Testis (tissue), 5 donors: ENCODE measurements at places on chromosomes 2 and 18. TPM values are rescaled to one million over a fixed set of nuclear protein-coding genes. Genes with fewer than 3 reads are reported as not detected.

- DNase-seq, result no peak
Measured at GRCh38 chr2:127829845-127830246, 18.9 kb upstream of the WDR33 start.

- no peak for DNase-seq
Measured at GRCh38 chr2:179951680-179952079, 55.4 kb downstream of the CWC22 start.

Gene EFR3B
- 3.7 TPM for total RNA-seq

DNA sequence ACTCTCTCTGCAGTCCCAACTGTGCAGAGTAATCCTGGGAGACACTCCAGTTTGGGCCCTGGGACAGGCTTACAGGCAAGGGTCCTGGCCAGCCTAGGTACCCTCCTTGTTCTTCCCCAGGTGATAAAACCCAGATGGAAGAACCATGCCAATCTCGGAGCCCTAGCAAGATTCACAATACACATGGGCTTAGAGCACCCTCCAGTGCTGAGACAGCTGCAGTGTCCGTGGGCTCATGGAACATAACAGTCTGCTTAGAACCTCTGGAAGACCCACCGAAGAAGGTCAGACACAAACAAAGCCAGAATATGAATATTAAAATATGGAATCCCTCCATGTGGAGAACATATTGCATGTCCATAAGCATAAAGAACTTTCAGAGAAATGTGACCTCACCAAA is 568.1 kb downstream of the KCNJ3 start:
- DNase-seq, result no peak

DNA sequence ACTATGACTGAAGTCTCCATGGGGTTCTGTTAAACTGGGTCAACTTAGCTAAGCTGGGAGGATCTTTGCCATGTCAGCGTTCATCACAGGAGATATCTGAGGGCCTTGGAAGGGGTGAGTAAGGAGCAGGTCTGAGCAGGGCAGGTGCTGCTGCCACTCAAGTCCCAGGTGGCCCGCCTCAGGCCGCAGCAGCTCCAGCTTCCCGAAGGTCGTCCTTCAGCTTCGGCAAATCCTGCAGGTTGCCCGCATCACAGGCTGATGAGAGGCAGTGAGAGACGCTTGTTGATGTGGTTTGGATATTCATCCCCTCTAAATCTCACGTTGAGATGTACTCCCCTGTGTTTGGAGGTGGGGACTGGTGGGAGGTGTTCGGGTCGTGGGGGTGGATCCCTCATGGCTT is 166.6 kb downstream of the VAPA start:
- no peak for DNase-seq

Gene AKAIN1
- total RNA-seq, result not detected

GRCh38 chr2:206192157-206192556 is 32.5 kb downstream of the EEF1B2 start:
- no peak for DNase-seq

Gene COBLL1
- 17.3 TPM for total RNA-seq

Gene TCF4
- total RNA-seq, result 110 TPM

DNA sequence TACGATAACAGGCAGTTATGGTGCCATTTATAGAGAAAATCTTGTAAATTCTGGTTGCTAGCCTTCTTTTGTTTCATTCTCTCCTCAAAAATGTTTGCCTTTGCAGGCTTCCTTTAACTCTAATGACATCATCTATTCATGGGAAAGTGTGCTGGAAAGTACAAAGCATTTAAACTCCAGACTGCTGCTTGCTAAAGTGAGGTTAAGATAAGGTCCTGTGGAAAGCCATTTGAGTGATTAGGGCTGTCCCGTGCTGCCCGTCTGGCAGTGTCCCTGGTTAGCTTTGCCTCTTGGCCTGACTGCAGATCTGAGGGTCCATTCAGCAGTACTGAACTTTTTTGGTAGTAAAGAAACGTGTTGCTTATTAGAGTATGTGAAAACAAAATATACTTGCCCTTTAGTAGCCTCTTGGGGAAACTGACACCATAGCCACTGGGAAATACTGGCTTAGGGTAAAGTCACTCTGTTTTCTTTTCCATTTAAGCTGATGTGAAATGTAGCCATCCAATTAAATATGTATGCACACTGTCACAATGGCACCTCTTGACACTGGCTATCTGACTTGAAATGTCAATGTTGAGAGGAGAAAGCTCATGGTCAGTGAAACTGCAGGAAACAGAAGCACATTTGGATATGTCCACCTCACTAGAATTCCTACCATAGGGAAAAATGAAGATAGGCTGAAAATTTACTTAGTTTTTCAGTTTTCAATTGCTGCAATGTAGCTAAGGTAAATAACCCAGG is 321.5 kb downstream of the SLC8A1 start:
- no peak for DNase-seq

DNA sequence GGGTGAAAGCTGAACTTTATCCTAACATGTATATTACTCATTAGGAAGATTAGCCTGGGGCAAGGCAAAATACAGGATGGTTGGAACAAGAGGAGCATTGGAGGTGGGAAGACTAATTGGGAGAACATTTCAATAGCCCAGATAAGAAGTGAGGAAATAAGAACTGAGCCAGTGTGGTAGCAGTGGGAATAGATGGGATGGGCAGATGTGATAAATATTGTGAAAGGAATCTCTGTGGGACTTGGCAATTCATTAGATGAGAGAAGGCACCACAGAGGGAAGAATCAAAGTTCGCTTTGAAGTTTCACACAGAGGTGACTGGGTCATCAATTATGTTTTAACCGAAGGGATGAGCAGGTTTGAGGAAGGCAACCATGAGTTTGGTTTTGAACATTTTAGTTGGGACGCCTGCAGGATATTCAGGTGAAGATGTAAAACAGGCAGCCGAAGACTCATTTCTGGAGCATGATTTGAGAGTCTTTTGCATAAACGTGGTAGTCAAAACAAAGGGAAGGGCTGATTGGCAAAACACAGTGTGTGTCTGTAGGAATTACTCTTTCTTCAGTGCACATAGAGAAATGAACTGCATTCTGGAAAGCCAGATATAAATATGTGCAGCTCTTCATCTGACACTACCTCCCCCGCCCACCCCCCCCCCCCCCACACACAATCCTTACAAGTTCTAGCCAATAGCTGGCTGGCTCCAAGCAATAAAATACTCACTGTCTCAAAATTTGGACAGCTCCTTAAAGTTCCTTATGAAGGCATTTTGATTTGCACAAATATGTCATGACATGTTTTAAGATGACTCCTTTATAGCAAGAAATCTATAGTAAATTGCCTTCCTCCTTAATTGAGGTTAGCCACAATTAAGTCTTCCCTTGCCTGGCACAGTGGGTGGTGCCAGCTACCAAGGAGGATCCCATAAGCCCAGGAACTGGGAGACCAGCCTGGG is 1.9 kb upstream of the SLC1A4 start:
- no peak for DNase-seq

Gene CCDC178
- 10.2 TPM for total RNA-seq

GRCh38 chr2:194745557-194746146 is 911.4 kb upstream of the SLC39A10 start:
- DNase-seq, result no peak

DNA sequence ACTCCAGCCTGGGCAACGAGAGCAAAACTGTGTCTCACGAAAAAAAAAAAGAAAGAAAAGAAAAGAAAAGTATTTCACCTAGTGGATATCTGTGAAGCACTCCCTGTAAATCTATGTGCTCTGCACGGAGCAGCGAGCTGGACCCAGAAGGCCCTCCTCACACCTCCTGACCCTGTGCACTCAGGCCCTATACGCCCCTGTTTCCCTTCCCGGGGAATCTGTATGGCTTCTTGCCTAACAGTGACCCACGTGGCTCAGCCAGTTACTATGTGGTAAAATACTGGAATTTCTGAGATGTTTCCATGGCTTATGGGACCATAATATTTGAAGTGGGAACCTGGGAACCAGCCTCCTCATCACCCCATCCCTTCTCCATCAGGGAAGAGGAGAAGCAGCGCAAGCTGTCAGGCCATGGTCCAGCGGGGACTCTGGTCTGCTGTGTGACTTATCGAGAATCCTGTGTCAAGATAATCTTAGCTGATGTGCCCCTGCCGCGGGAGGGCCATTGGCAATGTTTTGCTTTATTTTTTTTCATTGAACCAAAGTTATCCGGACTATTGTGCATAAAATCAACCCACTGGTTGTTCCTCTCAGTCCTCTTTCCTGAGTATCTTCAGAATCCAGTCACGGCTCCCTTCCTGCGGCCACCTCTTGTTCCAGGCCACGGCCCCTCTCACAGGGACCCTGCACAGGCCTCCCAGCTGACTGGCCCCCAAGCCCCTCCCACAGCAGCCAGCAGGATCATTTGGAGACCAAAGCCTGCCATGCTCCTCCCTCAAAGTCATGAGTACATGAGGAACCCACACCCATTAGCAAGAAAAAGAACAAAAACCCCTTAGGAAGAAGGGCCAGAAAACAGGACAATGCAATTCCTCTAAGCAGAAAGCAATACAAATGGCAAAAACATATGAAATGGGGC is 30.6 kb downstream of the SDC1 start:
- no peak for DNase-seq

GRCh38 chr2:133841900-133842299 is 273.6 kb upstream of the NCKAP5 start:
- DNase-seq, result peak; percentile 62

- DNase-seq, result peak; percentile 30
Measured at GRCh38 chr2:3001615-3002560, 375.7 kb downstream of the EIPR1 start.

- no peak for DNase-seq
Measured at GRCh38 chr2:96204836-96205624, 3.6 kb downstream of the STARD7 start.

GRCh38 chr18:68034296-68034695 is 517.8 kb upstream of the DSEL start:
- DNase-seq, result no peak

- peak; percentile 88 for DNase-seq
Measured at GRCh38 chr2:216034065-216034464, 20.7 kb upstream of the MREG start.

GRCh38 chr2:222844323-222844722 is 16.5 kb upstream of the ACSL3 start:
- DNase-seq, result no peak

DNA sequence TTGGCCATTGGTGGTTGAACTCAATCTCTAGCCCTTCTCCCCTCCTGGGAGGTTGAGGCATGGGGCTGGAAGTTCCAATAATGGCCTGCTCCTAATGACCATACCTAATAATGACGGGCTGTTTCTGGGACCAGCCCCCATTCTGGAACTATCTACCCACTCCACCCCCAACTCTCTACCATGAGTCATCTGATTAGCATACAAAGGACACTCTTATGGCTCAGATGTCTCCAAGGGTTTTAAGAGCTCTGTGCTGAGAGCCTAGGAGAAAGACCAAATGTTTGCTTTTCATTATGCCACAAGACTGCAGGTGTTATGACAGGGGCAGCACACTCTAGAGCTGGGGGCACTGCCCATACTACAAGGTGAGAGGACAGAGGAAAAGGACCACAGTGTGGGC is 137.0 kb upstream of the NCKAP5 start:
- no peak for DNase-seq
